ENCODE measurements at places on chromosomes 7 and 10.

DNA sequence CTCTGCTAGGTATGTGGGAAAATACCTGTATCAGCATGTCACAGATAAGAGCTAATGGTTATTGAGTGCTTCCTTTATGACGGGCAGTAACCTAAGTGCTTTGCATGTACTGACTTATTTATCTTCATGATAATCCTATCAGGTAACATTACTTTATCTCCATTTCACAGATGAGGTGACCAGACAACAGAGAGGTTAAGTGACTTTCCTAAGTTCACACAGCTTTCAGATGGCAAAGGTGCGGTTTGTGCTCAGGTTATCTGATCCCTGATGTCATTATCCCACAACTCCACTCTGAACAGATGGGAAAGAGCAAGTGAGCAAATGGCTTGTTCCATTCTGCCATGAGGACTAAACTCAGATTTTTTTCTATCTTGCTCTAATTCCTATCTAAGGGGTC, 217.0 kb upstream of the PODXL start:
- no peak for DNase-seq

GRCh38 chr10:85544956-85545355, 821.6 kb downstream of the GRID1 start:
- DNase-seq: no peak

DNA sequence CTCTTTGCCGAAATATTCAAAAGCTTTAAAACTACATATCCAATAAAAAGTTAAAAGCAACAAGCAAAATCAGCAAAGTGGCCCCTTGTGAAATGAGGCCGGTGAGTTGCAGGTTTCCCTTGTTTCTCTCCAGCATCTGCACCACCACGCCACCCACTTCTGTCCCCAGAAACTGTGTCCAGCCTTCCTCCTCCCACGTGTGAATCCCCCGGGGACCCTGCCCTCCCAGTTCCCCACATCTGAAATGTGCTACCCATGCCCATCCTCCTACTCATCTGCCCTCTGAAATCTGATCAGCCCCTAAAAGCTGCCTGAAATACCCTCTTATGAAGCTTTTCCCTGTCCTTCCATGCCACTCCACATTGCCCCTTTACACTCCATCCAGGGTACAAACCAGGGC, 3.8 kb downstream of the ALOX5 start:
- DNase-seq: no peak

DNA sequence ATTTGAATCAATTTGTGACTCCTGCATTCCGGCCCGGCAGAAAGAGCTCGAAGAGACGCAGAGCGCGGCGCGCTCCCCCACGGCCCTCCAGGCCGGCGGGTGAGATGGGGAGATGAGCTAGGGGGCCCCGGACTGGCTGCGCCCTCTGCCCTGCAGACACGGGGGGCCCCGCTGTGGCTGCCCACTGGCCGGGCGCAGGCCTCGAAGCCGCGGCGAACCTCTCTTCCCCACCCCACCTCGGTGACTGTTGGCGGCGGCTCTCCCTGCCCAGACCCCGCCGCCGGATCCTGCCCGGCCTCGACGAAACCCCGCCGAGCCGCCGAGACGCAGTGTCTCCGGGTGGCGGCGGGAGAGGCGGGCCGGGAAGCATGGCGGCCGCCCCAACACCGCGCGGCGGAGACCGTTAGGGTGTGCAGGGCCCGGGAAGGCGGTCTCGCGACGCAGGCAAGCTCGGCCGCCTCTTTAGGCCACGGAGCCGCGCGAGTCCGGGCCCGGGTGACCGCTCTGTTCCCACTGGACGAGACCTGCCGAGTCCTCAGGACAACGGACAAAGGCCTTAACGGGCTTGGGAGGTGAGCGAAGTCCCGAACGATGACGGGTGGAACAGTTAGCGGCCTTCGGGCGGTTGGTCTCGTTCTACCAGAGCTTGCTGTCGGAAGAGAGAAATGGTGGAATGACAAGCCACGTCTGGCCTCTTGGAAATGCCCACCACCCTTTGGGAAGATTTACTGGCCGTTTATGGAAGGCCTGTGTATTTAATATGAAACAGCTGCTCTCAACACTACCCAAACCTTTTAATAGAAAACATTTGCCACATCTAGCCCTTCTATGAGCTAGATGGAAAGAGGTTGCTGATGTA, 24.3 kb downstream of the NUP42 start:
- DNase-seq: peak; percentile 23

DNA sequence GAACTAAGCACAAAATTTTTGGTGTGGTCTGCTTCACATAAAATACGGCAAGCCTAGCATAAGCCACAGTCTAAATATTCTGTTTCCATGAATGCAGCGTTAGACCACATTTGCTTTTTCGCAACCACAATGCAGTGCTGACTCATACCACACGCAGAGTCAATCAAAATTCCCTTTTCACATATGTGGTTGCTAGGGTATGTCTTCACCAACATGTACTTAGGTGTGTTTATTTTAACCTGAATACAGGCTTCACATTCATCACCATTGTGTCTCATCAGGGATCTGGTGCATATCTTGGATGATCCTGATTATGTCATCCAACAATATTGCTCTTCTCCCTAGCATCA, 90.8 kb downstream of the CHN2 start:
- peak; percentile 96 for DNase-seq

GRCh38 chr7:23811540-23811939, 101.5 kb downstream of the STK31 start:
- DNase-seq: no peak

DNA sequence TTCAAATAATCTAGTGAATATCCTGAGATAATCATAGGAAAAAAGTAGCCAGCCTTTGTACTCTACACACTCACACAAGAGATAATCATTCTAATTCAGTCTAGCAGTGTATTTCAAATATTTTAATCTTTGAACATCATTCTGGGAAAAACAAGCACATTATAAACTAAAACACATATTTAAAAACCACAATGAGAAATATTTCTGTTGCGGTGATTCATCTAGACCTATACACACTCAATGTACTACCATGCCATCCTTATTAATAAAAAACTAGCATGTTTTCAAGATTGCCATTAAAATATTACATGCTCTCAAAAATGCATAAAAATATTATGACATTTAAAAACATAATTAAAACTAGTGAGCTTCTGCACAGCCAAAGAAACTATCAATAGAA, 11.8 kb downstream of the COG5 start:
- DNase-seq: peak; percentile 22

DNA sequence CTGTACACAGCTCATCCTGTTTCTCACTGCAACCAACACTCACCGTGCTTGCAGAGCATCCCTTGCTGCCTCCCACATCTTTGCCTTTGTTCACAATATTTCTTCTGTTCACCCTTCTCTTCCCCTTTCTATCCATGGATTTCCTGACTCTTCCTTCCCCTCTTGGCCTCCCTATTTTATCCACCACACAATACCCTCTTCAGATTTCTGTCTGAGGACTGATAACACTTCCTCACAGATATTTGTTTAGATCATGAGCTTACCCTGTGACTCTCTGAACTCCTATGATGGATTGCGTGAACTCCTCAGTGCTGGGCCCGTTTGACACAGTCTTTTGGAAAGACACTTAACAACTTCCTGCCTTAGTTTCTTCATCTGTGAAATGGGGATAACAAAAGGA, 62.8 kb upstream of the GPR158 start:
- no peak for DNase-seq

GRCh38 chr10:75632805-75633462, 201.5 kb downstream of the LRMDA start:
- peak; percentile 65 for DNase-seq

- no peak for DNase-seq
Measured at GRCh38 chr7:149843566-149843965, 5.4 kb downstream of the ZNF862 start.

- peak; percentile 6 for DNase-seq
Measured at GRCh38 chr10:62818426-62819011, 2.4 kb upstream of the EGR2 start.

DNA sequence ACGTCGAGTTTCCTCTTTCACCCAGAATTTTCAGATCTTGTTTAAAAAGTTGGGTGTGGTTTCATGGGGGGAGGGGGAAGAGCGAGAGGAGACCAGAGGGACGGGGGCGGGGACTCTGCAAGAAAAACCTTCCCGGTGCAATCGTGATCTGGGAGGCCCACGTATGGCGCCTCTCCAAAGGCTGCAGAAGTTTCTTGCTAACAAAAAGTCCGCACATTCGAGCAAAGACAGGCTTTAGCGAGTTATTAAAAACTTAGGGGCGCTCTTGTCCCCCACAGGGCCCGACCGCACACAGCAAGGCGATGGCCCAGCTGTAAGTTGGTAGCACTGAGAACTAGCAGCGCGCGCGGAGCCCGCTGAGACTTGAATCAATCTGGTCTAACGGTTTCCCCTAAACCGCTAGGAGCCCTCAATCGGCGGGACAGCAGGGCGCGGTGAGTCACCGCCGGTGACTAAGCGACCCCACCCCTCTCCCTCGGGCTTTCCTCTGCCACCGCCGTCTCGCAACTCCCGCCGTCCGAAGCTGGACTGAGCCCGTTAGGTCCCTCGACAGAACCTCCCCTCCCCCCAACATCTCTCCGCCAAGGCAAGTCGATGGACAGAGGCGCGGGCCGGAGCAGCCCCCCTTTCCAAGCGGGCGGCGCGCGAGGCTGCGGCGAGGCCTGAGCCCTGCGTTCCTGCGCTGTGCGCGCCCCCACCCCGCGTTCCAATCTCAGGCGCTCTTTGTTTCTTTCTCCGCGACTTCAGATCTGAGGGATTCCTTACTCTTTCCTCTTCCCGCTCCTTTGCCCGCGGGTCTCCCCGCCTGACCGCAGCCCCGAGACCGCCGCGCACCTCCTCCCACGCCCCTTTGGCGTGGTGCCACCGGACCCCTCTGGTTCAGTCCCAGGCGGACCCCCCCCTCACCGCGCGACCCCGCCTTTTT, at the start of gene VIM:
TSS of gene VIM (plus strand) at position 151 of the 925 bp plus-strand sequence. CDS start 1,182 bp downstream, outside the sequence.
- DNase-seq: peak; percentile 98

DNA sequence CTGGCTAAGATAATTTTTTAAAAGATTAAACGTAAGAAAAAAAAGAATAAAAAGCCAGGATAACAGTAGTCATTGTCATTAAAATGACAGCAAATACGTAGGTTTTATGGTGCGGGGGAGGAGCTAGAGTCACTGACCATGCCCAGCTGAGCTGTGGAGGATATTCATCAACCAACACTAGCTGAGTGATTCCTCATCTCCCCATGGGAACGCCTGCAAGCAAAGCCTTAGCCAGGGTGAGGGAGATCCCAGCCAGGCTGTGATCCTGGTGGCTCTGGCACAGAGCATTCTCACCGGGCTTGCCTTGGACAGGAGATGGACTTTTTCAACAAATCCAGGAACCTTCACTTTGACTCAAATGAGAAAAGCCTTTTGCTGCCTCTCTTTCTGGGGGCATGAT, 94.2 kb downstream of the HIP1 start:
- no peak for DNase-seq

DNA sequence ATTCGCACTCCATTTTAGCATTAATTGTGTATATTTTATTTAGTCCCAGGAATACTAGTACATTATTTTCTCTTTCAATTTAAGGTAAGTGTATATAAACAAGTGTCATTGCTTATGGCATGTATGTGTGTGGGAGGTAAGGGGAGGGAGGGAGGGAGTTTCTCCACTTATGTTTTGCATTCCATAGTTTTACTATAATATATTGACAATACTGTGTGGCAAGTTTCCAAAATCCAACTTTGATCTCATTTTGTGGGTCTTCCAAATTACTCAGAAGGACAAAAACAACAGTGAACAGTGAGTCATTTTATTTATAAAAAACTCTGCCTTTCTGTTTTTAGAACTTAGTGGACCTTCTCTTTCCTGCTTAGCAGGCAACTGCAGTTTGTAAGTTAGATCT, 102.3 kb upstream of the SEMA3E start:
- DNase-seq: peak; percentile 10

DNA sequence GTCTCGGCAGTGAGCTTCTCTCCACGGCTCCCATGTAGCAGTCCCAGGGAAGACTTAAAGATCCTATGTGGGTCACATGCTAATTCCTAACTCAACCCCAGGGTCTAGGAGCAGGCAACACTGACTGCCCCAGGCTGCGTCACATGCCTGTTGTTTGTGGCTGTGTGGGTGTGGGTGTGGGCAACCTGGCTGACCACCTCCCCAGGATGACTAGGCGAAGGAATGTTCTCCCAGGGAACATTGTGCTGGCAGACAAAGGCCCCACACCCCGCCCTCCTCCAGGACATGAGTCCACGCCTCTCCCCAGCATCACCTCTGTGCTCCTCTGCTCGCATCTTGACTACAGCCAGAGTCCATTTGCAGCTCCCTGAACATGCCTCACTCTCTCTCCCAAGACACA, 30.3 kb downstream of the SLC29A3 start:
- no peak for DNase-seq

- no peak for DNase-seq
Measured at GRCh38 chr7:152959610-152960009, 200.1 kb downstream of the ACTR3B start.

DNA sequence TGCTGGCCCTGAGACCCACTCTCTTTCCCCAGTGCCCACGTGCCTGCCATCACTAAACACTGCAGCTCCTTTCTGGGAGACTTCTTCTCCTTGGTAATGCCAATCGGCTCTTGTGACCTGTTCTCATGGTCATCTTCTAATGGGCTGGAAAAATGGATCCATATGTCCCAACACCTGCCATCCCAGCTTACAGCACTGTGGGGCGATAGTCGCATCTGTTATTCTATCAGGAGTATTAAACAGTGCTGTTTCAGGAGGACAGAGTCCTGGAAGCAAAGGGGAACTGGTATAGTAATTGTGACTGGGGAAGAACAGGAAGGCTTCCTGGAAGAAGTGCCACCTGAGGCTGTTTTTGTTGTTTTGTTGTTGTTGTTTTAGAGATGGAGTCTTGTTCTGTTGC, 411.2 kb downstream of the GLRX3 start:
- no peak for DNase-seq

DNA sequence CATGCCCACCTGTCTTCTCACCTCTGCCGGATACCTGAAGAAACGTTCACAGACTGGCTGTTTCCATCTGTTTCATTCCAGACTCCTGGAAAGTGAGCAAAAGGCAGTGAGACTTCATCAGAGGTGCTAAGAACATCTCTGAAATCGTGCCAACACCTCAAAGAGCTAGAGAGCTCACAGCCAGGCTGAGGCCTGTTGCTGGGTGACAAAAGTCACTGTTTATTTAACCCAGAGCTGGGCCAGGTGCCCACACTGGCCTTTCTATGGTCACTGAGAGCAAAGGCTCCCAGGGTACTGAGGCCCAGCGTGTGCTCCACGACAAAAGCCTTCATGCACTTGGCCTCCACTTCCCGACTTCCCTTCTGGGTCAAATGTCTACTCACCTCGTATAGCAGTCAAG, 3.7 kb upstream of the NANOS1 start:
- DNase-seq: no peak

DNA sequence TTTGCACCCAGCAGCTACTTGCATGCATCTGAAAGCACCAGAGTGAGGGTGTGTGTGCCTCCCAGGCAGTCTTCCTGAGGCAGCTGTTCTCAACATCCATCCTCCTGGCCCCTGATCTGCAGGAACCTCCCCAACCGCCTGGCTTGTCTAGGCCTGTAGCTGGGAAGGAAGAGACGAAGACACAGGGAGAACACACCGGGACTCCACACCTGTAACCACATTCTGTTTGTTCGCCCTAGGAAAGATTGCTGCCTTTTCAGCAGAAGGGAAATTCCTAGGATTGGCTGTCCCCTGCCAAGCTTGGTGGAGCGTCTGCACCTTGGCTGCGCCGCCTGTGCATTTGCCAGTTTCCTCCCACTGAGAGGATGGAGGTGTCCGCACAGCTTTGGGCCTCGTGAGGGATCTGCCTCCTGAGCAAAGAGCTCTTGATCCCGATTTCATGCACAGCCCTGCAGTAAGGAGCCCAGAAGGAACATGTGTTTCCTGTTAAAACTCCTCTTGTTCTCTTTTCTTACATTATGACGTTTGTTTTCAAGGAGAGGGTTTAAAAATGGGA, 154.6 kb downstream of the TPST1 start:
- no peak for DNase-seq

All from fibroblast of skin of right quadriceps (primary cell).